NCI-H2227 treated with DMSO at 0.1 percent for 48 hours (cell line): ENCODE measurements at places on chromosomes 6 and 20.

GRCh38 chr6:37699138-37699766 is 1.6 kb upstream of the MDGA1 start:
- DNase-seq = no peak

GRCh38 chr6:155440398-155441111 is 15.1 kb downstream of the NOX3 start:
- no peak for DNase-seq

DNA sequence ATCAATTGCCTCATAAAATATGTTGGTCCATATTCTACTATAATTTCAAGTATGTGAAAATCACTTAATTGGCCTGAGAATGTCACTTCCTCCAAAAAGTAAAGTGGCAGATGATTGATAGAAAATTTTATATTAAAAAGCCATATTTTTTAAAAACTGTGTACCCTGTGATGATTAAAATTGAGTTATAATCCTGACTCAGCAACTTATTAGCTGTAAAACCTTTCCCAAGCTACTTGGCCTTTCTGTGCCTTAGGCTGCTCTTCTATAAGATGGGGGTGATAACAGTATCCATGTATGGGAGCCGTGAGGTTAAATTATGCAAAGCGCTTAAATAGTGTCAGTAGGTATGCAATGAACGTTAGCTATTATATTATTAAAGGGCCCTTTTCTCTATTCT is 524.4 kb downstream of the TFAP2A start:
- DNase-seq = no peak

- DNase-seq = no peak
Measured at GRCh38 chr6:74925683-74926082, 280.2 kb downstream of the COL12A1 start.

DNA sequence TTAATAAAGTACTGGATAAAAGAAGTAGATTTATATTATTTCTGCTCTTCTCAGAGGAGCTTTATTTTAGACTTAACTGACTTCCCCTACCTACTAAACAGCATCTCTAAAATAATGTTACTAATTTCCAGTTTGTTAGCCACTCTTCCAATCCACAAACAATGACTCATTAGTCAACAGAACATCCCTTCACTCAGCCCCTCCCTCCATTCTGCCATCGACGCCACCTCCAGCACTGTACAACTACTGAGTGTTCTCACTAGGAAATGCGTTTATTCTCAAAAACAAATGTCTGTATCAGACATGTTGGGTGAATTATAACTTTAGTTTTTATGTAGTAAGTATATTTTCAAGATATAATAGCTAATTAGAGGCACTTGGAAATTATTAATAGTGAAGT is 427.0 kb downstream of the EYS start:
- DNase-seq = no peak

GRCh38 chr6:34955442-34955841 is 66.4 kb downstream of the ANKS1A start:
- DNase-seq = no peak

DNA sequence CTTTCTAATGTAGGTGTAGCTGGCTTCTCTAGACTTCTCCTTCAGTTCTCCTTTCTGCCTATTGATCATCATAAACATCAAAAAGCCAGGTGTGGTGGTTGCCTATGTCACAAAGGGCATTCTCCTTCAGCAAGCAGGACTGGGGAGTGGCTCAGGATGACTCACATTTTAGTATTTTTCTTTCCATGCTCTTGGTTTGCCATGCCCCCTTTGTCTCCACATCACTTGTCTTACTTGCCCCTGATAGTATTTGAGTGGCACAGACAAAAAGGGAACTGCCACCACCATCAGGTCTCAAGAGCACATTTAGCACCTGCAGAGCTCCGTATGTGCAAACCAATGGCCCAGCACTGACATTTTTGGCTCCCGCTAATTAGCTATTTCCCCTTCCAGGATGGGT is 698.8 kb downstream of the DHX35 start:
- DNase-seq = no peak

- no peak for DNase-seq
Measured at GRCh38 chr6:134621858-134622257, 303.9 kb upstream of the SGK1 start.

- no peak for DNase-seq
Measured at GRCh38 chr20:15515691-15516090, 1057.6 kb downstream of the KIF16B start.

- DNase-seq = no peak
Measured at GRCh38 chr20:15012566-15012965, 675.2 kb upstream of the FLRT3 start.

- DNase-seq = no peak
Measured at GRCh38 chr20:44394702-44395460, 39.4 kb downstream of the HNF4A start.

- DNase-seq = no peak
Measured at GRCh38 chr6:90350689-90351554, 54.3 kb upstream of the BACH2 start.

- DNase-seq = no peak
Measured at GRCh38 chr20:25376886-25377285, 13.7 kb downstream of the ABHD12 start.

GRCh38 chr20:13312300-13312699 is 91.2 kb downstream of the ISM1 start:
- DNase-seq = no peak

- no peak for DNase-seq
Measured at GRCh38 chr6:45376310-45377042, 1.3 kb downstream of the SUPT3H start.
